ENCODE measurements at places on chromosomes 7 and 10.
A peak's percentile ranks its signal among the peaks of the same experiment; 100 is the strongest.

GRCh38 chr10:132711613-132712121 lies 74.3 kb downstream of the NKX6-2 start:
- no peak for DNase-seq

DNA sequence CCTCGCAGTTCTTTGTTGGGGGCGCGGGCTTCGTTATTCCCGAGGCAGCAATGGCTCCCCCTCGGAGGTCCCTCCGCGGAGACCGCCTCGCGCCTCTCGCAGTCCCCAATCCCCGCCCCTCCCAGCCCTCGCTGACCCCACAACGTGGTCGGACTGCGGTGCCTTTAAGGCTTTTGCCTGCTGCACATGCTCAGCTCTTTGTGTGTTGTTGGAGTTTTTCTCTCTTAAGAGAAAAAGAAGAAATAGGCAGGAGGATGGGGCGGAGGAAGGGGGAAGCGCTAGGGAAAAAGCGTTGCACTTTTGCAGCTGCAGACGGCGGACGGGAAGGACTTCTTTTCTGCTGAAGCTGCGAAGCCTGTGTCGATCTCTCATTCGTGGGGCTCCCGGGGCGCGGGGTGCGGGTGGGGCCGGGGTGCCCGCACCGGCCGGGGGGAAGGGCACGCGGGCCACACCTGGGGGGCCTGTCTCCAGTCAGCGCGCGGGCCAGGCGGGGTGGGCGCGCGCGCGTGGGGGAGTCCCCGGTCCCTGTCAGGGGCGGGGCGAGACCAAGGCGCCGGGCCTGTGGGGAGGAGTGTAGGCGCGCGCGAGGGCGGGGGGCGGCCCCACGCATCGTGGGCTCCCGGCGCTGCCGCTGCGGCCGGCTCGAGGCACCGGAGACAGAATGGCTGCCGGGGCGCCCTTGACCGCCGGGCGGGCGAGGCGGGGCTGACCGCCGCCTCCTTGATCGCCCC lies 445 bp upstream of the ATRNL1 start:
- DNase-seq = no peak

- DNase-seq = no peak
These were observed 2.9 kb upstream of the MLLT10 start for GRCh38 chr10:21531164-21531563.

- DNase-seq = no peak
These were observed 12.9 kb upstream of the STN1 start for GRCh38 chr10:103930881-103931280.

DNA sequence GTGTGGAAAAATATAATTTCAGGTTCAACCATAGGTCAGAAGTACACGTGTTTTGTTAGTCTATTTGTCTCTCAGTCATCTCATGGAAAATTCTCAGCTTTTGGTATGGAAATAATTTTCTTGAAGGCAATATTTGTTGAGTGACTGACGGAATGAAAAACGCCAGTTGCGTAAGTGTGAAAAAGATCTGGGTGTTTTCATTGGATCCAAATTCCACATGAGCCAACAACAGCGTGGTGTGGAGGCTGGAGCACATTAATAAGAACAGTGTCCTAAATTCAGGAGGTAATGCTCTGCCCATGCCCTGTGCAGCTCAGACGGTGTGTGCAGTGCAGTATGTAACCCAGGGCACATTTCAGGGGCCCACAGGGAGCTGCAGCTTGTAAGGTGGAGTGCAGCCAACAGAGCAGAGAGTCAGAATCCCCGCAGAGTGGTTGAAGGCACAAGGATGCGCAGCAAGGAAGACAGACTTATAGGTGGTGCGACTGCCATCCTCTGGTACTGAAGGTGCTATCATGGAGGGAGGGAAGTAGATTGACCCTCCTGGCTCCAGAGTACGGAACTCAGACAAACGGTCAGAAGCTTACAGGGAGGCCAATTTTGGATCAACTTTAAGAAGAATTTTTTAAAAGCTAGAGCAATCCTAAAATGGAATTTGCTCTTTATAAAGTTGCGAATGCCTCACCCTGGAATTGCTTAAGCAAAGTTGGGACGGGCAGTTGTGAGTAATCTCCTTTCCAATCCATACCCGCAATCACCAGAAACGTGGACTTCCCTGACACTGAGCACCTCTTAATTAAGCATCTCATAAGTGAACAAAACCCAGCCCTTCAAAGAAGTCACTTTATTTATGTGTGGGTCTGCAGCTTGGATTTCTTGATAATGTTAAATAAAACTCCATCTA lies 38.0 kb downstream of the EGFR start:
- no peak for DNase-seq

- peak; percentile 28 for DNase-seq
These were observed 108.7 kb upstream of the DPP6 start for GRCh38 chr7:153943457-153943856.

DNA sequence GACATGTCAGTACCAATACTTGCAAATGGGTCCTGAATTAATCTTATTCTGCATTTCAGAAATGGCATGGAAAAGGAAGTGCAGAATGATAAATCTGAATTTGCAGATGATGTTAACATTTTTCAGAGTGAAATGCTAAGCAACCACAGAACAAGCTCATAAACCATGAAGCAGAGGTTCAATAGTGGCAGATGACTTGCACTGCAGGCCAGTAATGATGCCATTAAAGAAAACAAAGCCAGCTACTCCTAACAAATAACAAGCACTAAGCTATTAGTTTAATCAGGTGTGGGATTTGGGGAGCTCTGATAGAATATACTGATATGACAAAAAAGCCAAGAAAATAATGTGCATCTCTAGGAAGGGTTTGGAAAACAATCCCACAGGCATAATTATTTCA lies 85.4 kb downstream of the FAM13C start:
- no peak for DNase-seq

Data from midbrain (tissue), 1 donor.